ENCODE measurements at places on chromosomes 5 and 9.
A peak's percentile ranks its signal among the peaks of the same experiment; 100 is the strongest.

- DNase-seq = no peak
These were observed 665 bp downstream of the ASS1 start for GRCh38 chr9:130445268-130445983.

DNA sequence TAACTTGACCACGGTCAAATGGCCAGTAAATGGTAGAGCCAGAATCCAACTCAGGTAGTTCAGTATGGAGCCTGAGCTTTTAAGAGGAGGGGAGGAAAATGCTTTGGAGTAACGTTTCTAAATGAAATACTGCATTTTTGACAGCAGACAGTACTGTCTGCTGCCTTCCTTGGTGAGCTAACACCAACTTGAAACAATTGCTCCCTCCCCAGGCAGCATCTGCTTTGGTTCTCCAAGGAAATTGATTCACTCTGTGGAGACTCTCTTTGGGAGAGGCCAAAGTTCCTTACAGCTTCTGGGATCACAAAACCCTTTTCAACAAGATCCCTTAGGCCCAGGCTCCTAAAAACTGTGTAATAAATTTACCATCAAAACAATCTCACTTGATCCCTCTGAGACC is 75.2 kb upstream of the SSBP2 start:
- no peak for DNase-seq

DNA sequence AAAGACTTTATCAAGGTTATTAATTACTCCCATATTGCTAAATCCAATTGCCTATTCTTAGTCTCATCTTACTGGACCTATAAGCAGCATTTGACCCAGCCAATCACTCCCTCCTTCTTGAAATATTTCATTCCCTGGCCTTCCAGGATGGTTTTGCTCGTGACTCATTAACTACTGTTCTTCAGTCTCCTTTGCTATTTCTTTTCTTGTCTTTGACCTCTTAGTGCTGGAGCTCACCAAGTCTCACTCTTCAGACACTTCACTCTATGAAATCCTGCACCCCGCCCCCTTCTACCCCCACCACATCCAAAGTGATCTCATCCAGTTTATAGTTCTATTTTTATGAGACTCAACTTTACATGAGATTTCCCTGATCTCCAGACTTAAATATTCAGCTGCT is 803.1 kb upstream of the WWC1 start:
- no peak for DNase-seq

DNA sequence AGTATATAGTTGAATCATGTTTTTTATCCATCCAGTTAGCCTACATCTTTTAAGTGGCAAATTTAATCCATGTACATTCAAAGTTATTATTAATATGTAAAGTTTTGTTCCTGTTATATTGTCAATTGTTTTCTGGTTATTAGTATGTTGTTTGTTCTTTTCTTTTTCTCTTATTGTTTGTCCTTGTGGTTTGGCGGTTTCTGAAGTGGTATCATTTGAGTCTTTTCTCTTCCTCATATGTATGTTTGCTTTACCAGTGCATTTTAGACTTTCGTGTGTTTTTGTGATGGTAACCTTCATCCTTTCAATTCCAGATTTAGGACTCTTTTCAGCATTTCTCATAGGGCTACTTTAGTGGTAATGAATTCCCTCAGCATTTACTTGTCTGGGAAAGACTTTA is 130.4 kb upstream of the RFX3 start:
- no peak for DNase-seq

- DNase-seq = no peak
These were observed 12.9 kb downstream of the HAND1 start for GRCh38 chr5:154465169-154465568.

DNA sequence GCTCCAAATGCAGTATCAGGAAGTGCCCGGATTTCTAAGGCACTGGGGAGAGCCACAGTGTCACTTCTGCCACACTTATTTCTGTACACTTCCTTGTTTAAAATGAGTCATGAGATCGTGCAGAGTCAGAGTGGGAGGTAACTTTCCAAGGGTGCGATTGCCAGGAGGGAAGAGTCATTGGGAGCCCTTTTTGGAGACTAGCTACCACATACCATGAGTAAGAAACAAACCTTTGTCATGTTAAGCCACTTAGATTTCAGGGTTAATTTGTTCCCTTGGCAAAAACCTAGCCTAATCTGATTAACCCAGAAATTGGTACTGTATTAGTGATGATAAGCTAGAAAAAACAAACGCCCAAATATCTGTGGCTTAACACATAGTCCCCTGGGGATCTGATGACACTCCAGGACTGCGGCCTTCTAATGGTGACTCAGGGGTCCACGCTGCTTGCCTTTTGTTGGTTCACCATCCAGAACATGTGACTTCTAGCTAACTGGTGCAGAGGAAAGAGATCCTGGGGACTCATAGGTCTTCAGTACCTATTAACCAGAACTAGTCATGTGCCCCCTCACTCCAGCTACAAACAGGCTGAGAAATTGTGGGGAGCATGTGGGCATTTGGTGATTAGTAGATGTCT is 48.6 kb upstream of the TLE1 start:
- DNase-seq = no peak

- peak; percentile 62 for DNase-seq
These were observed 72.7 kb downstream of the MAP1B start for GRCh38 chr5:72179816-72180440.

DNA sequence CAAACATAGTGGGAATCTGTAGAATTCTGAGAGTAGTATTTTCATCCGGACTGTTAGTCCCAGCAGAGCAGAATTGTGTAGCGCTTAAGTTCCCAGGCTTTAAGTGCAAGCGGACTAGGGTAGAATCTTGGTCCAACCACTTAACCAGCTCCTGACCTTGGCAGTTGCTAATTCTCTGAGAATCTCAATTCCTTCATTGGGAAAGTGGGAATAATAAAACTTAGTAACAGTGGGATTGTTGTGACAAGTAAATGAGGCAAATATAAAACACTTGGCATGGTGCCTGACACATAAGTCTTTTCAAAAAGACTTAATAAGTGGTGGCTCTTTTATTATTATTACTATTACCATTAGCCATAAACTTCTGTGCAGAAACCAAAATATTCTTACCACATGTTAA is 8.4 kb upstream of the SLC1A3 start:
- no peak for DNase-seq
